ENCODE measurements at places on chromosomes 5 and 9.
A peak's percentile ranks its signal among the peaks of the same experiment; 100 is the strongest.

- DNase-seq, result no peak
Observed at GRCh38 chr9:82512728-82513127, 524.2 kb downstream of the SPATA31D1 start.

DNA sequence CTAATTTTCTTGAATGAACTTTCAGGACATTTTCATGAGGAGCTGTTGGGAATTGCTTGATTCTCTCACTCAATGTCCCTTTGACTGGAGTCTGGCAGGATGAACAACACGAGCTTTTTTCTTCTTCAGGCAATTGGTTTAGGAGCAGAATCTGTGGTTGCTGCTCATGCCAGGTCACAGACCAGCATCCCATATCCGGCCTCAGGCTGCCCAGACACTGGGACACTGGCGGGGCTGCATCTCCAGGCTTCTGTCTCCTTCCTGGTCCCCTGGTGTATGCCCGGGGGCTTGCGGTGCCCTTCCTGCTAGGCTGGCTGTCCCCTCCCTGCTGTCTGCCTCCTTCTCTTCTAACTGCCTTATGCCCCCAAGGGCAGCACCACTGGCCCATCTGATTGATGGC is 311.5 kb upstream of the DAP start:
- DNase-seq, result no peak

GRCh38 chr9:96006961-96007360 is 131.5 kb downstream of the ERCC6L2 start:
- DNase-seq, result no peak

GRCh38 chr9:117734523-117735314 is 30.5 kb downstream of the TLR4 start:
- DNase-seq, result no peak

DNA sequence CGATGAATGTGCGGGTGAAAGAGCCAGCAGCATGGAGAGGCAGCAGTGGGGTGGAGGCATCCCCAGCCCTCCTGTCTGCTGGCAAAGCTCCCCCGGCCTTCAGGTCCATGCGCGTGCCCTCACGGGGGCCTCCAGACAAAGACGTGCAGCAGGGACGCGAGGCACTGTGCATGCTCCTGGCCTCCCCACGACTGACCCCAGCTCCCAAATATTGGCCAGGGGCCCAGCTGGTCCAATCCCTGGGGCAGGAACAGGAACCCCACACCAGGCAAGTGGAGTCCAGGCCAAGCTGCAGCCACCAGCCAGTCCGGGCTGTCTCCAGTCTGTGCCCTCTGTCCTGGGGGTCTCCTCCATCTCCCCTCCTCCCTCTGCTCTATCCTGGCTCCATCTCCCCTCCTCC is 33.5 kb upstream of the LRRC14B start:
- no peak for DNase-seq

GRCh38 chr9:124017051-124017928 is 5.7 kb downstream of the LHX2 start:
- DNase-seq, result no peak

DNA sequence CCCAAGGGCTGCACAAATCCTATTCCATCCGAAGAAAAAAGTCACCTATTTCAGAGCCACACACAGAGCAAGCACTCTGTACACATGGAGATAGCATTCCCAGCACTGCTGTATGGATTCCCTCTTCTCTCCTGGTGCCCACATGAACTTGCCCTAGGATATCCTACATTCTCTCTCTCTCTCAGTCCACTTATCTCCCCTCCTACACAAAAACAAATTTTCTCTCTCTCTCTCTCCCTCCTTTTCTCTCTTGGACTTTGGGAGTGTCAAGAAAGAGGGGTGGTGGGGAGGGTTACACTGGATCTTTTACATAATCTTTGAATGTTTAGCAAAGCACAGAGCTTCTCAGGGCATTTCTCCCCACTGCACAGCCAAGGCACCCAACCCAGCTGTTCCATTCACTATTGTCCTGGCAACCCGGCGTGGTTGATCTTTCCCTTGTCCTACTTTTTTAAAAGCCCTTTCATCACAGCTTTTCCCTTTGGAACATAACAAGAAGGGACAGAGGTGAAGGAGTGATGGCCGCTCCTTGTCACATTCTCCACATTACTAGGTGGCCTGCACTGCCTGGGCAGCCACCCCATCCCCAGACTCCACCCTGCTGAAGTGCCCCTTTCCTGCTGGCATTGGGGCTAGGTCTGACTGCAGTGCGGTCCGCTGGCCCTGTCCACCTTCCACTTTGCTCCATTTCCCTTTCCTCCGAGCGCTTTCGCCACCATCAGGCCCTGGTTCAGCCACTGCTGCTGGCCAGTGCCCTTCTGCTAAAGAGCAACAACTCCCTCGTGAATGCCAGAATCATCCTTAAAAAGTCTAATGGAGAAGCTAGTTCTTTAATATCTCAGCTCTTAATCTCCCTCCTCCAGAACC is 22.2 kb upstream of the SLC1A3 start:
- no peak for DNase-seq

- peak; percentile 54 for DNase-seq
Observed at GRCh38 chr5:41896230-41896629, 7.9 kb upstream of the RIMOC1 start.

- DNase-seq, result no peak
Observed at GRCh38 chr9:130345009-130345896, 79.7 kb downstream of the HMCN2 start.

- no peak for DNase-seq
Observed at GRCh38 chr5:123144096-123144495, 55.1 kb downstream of the PRDM6 start.

DNA sequence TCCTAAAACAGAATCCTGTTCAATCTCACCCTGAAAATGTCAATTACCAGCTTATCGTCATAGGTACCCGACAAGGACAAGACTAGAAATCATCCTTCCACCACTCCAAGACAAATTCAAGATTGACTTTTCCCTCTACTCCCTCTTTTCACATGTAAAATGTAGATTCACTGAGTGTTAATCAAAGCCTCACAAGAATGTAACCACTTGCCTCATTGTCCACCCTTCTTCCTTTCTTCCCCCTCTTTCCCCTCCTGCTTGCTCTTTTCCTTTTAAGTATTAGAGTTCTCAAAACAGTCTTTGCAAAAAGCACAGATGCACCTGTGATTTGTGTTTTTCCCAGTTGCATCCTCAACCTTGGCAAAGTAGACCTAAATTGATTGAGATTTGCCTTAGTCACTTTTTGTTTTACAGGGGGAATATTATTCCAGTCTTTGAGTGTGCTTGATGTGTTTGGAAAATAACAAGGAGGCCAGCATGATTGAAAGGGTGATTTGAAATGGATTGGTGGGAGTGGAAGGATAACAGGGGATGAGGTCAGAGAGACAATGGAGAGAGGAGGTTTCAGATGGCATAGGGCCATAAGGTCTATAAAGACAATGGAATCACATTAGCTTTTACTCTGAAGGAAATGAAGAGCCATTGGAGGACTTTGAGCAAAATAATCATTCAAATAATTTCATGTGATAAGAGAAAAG is 231.3 kb upstream of the TYRP1 start:
- DNase-seq, result no peak

DNA sequence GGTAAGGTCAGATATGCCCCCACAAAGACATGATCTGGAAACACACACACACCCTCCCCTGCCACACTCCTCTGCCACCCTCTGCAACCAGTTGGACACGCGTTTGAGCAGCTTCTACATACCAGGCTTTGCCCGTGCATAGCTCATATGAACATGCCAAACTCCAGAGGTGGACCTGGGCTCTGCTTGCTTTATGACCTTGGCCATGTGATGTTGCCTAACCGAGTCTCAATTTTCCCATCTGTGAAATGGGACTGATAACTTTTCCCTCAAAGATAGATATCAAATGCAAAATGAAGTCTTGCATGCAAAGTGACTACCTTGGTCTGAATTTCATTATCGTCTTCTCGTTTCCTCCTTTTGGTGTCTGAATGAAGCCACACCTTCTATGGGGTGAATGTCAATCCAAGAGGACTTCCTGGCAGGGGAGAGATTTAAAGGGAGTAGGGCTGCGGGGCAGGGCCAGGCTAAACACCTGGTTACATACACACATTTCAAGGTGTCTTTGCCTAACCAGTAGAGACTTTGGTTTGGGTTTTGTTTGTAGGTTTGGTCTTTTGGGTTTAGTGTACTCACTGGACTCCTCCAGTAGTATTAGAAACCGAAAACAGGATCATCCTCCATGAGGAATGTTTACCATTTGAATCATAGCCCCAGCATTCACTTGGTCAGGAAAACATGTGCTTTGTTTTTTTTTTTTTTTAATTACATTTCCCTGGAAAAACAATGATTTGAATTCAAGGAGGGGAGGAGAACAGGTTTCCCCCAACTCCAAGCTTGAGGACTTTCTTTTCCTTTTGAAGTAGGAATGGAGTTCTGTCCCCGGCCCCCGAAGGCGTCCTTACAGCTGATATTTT is 63.2 kb downstream of the COL27A1 start:
- no peak for DNase-seq

- no peak for DNase-seq
Observed at GRCh38 chr9:3262826-3263529, 262.8 kb downstream of the RFX3 start.

DNA sequence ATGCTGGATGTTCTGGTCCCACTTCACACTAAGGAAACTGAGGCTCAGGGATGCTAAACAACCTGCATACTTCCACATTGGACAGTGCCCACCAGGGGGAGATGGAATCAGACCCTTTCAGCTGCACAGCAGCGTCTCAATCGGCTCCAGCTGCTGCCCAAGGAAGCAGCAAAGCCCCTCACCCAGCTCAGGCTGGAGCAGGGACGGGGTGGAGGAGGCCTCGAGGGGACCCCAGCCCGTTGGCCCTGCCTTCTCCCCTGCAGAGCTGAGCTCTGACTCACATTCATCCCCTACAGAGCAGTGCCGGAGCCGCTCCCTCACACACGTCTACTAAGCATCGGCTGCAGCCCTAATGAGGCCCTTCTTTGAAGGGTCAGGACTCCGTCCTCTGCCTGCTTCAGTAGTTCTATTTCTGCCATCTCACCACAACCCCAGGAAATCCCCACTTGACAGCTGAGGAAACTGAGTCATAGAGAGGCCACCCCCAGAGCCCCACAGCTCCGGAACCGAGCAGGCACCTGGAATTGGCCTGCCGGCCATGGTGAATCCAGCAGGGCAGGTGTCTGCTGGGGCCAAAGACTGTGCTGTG is 21.5 kb upstream of the SUSD3 start:
- DNase-seq, result peak; percentile 39

GRCh38 chr5:54579591-54580295 is 62.2 kb downstream of the SNX18 start:
- peak; percentile 22 for DNase-seq

GRCh38 chr9:103669296-103669695 is 424.8 kb upstream of the SMC2 start:
- no peak for DNase-seq

DNA sequence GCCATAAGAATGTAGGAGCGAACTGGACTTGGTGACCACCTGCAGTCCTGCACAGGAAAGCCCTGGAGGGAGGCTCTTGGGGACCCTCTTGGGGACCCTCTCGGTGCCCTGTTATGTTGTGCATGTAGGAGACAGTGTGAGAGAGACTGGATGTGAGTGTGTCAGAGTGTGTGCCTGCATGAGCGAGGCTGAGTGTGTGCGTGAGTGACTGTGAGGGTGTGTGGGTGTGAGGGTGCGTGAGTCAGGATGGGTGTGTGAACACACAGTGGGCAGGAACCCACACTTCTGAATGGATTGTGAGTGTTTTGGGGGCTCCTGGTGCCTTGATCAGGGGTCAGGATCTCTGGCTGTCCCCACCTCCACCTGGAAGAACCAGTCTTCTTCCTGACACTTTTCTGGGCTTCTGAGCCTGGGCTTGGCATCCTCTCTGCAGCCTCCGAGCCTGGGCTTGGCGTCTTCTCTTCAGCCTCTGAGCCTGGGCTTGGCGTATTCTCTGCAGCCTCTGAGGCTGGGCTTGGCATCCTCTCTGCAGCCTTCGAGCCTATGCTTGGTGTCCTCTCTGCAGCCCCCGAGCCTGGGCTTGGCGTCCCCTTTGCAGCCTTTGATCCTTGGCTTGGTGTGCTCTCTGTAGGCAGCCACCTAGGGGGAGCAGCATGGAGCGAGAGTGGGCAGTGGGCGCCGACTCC is 25.6 kb upstream of the ANKRD33B start:
- no peak for DNase-seq

DNA sequence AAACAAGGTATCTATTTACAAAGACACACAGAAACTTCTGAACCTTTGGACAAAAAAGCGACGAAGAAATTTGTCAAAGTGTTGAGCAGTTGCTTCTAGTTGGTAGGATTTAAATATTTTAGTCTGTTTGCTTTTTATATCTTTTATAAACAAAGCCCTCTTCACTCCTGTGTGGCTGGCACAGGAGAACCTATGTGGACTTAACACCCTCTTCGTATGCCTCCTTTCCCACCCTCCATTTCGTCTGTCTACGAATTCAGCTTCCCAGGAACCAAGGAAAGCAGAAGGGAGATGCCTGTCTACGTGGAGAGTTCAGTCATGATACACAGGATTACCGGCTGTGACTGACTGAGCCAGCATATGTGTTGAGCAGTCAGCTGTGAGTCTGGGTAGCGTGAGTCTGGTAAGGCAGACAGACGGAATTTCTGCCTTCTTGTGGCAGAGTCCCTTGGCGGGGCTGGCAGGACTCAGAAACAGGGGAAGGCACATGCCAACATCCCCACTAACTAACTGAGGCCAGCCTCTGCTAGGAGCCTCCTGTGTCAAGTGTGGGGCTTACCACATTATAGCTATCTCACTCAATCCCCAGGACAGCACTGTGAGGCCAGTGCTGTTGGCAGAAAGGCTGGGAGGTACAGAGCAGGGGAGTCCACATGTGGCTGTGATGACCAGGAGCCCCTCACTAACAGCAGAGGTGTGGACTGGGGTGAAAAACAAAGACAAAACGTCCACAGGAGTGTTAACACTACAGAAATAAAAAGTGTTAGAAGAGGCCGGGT is 13.9 kb upstream of the ZFP62 start:
- DNase-seq, result no peak

DNA sequence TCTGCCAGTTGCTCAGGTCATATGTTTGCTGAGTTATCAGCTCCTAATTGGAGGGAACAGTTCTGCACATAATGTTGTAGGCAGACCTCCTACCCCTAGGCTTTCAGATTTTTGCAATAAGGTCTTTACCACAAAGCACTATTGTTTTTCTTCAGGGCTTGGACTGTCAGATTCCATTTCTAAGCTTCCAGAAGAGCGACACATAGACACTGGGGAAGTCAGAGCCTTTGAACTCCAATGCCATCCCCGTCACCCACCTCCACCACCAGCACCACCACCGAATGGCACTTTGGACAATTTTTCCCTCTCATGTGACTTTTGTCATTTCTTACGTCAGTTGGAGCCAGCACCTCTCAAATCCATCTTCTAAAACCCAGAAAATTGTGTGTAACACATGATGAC is 28.3 kb upstream of the SPRY4 start:
- no peak for DNase-seq

- no peak for DNase-seq
Observed at GRCh38 chr9:113673726-113674125, 202.4 kb upstream of the ZNF618 start.

- peak; percentile 15 for DNase-seq
Observed at GRCh38 chr5:122153774-122154173, 24.4 kb downstream of the ZNF474 start.

All from MV-4-11 (cell line).